ENCODE measurements at places on chromosomes 2 and 18.

GRCh38 chr2:218020281-218020680 is 17.5 kb upstream of the TNS1 start:
- no peak for DNase-seq

GRCh38 chr2:133791191-133791590 is 222.9 kb upstream of the NCKAP5 start:
- DNase-seq = no peak

DNA sequence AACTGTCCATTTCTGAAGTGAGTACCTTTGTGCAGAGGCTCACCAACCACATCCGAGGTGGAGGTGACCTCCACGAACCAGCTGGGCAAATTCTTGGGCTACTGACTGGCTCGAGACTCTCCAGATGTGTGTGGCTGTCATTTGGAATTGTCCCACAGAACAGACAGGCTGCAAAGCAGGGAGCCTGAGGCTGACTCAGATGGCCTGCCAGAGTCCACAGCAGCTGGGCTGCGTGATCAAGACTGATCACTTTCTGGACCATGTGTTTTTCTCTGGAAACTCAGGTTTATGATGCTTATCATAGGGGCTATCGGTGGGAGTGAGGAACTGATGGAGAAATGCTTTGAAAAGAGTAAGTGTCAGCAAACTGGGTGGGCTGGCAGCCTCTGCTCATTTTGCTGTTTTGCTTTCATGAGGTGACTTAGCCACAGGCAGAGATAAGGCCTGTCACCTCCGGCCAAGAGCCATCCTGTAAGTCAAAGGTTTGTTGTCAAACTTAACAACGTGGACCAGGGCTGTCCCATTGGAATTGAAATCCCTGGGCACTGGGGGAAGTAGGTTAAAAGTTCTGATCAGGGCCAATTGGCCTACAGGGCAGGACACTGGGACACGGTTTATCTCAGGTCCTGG is 120.4 kb downstream of the LIPG start:
- no peak for DNase-seq

- peak; percentile 30 for DNase-seq
Observed at GRCh38 chr2:196131384-196131937, 39.9 kb downstream of the STK17B start.

DNA sequence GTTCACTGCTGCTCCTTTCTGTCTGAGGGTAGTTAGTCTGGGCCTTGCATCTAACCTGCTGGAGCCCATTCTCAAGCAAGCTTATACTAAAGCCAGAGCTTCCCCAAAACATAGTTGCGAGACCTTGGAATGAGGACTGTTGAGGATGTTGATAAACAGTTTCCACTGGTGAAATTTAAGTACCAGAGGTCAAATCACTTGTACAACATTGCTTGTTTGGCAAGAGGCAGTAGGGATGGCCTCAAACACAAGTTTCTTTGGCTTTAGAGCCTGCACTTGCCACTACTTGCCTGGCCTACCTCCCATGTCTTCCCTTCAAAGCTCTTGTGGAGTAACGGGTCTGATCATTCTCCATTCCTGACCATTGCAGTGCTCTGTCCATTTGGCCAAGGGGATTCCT is 262.7 kb downstream of the FHOD3 start:
- no peak for DNase-seq

GRCh38 chr2:203830304-203831055 is 37.1 kb upstream of the CTLA4 start:
- no peak for DNase-seq
